Thymus (tissue), 14 donors: ENCODE measurements at places on chromosomes 16 and 17.

GRCh38 chr17:6079155-6079888 lies 9.1 kb downstream of the WSCD1 start:
- DNase-seq, result no peak

- DNase-seq, result no peak
Observed at GRCh38 chr17:16512011-16512410, 20.0 kb upstream of the LRRC75A start.

GRCh38 chr17:79946352-79947231 lies 89.1 kb downstream of the TBC1D16 start:
- no peak for DNase-seq

DNA sequence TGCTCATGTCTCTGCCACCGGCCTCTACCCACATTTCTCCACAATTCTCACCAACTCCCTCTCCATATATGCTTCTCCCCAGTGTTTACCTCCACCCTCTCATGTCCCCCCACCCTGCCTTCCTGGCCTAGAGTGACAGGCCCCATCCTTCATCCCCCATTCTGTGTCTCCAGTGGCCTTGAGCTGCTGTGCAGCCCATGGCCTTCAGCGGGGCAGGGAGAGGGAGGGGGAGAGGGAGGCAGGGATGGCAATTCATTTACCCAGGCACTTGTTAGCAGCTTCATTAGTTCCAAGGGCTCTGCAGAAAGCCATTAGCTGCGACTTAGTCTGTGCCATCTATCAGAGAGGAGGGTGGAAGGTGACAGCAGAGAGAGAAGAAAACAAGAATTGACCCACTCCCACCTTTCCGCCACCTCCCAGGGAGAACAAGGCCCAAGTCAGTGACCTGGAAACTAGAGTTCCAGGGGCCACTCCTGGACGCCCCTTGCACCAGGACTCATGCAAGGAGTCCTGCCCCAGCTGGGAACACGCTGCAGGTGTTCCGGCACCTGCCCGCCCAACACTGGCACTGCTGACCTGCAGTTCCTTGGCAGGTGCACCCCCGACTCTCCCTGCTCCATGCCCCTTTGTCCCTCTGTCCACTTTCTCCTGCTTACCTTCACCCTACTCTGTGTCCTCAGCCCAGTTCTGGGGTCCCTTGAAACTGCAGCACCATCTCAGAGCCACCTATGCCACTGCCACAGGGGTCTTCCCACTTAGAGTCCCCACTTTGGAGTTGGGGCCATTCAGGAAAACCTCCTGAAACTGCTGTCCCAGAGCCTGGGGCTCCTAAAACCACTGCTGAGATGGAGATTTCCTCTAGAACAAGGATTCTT lies 23.5 kb upstream of the PYY start:
- DNase-seq, result no peak

GRCh38 chr16:55030944-55031343 lies 100.3 kb downstream of the IRX5 start:
- DNase-seq, result no peak

DNA sequence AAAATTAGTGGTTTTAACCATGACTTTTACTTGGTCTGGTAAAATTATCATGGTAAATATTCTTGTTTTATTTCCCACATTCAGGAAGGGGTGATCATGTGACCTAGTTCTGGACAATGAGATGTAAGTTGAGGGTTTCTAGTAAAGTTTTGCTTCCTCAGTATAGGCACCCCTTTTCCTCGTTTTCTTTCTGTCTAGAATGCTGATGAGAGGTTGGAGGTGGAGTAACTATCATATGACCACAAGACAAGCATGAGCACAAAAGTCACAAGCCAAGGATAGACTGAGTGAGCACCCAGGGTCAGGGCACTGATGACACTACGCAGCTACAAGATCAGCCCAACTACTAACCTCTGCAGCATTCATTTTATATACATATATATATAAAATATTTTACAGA lies 53.9 kb downstream of the MYO1D start:
- DNase-seq, result no peak

GRCh38 chr16:79369796-79370195 lies 230.7 kb downstream of the MAF start:
- DNase-seq, result no peak

- no peak for DNase-seq
Observed at GRCh38 chr16:61814726-61815347, 221.4 kb downstream of the CDH8 start.

- peak; percentile 24 for DNase-seq
Observed at GRCh38 chr17:65797809-65798208, 236.4 kb upstream of the AXIN2 start.

- DNase-seq, result no peak
Observed at GRCh38 chr16:1450218-1450617, 5.9 kb upstream of the CCDC154 start.

DNA sequence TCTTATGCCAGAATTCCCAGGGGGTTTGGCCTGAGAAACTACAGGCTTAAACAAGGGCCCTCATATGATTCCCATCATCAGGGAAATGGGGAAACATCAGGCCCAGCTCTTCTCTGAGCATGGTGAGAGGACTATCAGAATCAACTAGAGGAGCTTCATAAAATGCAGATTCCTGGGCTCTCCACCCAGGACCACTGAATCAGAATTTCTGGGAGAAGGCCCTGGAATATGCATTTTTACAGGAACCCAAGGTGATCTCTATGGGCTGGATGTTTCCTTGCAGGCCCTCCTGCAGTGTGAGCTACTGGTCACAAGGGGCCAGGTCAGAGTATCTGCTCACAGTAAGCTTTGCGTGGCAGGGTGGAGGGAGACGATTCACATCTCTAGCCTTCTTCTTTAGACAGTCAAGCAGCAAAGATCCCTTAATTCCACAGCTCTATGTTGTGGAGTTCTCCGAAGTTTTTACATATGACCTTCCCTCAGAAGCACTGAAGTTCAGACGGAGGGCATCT lies 38.8 kb upstream of the HOXB13 start:
- DNase-seq, result no peak

DNA sequence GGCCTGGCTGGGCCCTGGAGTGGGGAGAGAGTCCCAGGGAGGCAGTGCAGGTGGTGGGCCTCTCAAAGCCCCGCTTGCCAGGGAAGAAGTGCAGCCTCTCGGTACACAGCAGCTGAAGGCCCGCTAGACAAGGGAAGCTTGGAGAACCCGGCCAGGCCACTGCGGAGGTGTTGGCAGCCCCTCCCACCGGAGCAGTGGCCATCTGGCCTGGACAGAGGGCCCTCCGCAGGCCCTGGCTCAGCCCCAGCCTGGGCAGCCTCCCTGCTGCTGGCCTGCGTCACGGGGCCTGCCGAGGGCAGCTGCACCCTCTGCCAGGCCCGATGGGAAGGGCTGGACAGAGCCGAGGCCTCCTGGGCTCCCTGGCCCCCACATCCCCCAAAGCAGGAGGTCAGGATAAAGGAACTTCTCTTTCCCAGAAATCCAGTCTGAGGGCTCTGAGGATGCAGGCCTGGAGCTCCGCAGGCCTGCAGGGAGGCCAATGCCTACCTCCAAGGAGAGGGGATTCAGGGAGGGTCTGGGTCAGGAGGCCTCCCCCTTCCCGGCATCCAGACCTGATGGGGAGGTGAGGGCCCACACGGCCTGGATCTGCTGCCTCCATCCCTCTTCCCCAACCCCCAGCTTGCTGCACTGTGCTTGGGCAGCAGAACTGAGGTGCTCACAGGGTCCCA lies 4.3 kb downstream of the SPPL2C start:
- no peak for DNase-seq

- no peak for DNase-seq
Observed at GRCh38 chr17:10837921-10838320, at the start of gene PIRT. Gene PIRT, minus strand, starts transcription at chr17:10838087. Its CDS starts 12,442 bp downstream, at chr17:10825645.

- no peak for DNase-seq
Observed at GRCh38 chr16:76565542-76565941, 288.3 kb downstream of the CNTNAP4 start.

GRCh38 chr16:71426880-71427615 lies 14.8 kb downstream of the TLE7 start:
- no peak for DNase-seq

GRCh38 chr16:72785171-72785570 lies 262.8 kb downstream of the ZFHX3 start:
- no peak for DNase-seq

GRCh38 chr17:51685287-51685909 lies 425.1 kb downstream of the UTP18 start:
- DNase-seq, result no peak

DNA sequence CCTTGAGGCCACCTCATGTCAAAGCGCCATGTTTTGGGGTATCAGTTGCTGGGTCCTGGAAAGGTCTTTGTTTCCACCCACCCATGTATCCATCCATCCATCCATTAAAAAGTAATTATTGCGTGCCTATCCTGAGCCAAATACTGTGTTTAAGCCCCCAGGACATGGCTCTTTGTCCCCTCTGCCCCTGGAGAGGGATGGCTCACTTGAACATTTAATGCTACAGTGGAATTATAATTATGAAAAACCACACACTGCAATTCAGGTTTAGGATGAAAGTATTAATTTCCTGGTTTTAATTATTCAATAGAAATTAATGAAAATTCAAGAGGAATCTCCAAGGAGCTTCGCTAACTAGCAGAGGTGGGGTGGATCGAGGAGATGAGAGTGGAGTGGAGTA lies 97.8 kb downstream of the MGAT5B start:
- no peak for DNase-seq

DNA sequence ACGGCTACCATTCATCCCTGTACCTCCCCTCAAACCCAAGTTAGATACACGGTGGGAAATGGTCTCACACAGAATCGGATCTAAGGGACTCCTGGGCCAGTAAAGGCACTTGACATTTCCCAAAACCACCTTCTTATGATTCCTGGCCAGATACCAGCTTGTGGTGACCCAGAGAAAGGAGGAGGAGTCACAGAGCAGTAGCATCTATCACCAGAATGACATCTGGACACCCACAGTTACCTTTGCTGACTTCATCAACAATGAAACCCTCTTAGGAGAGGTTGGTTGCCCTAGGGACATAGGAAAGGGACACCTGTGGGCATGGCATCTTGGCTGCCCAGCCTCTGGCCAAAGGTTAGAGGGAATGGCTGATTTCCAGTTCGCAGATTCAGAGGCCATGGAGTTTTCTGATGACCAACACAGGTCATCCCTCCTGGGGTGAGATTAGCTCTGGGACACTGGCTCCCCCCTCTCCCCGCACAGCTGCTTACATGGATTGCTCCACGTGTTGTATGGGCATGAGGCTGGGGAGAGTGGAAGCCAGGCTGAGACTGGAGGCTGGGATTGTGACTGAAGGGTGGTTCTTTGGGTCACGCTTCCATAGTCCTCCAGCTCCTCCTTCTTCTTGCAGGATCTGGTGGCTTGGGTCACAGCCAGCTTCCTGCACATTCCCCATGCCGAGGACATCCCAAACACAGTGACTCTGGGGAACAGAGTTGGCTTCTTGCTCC lies 1.4 kb upstream of the AOC3 start:
- DNase-seq, result no peak

GRCh38 chr17:40598619-40599467 lies 33.6 kb upstream of the CCR7 start:
- no peak for DNase-seq

GRCh38 chr17:57113011-57113410 lies 28.0 kb downstream of the AKAP1 start:
- no peak for DNase-seq

GRCh38 chr17:65035704-65036103 lies 20.8 kb downstream of the GNA13 start:
- no peak for DNase-seq

GRCh38 chr17:2378905-2379304 lies 22.0 kb downstream of the MNT start:
- DNase-seq, result no peak

DNA sequence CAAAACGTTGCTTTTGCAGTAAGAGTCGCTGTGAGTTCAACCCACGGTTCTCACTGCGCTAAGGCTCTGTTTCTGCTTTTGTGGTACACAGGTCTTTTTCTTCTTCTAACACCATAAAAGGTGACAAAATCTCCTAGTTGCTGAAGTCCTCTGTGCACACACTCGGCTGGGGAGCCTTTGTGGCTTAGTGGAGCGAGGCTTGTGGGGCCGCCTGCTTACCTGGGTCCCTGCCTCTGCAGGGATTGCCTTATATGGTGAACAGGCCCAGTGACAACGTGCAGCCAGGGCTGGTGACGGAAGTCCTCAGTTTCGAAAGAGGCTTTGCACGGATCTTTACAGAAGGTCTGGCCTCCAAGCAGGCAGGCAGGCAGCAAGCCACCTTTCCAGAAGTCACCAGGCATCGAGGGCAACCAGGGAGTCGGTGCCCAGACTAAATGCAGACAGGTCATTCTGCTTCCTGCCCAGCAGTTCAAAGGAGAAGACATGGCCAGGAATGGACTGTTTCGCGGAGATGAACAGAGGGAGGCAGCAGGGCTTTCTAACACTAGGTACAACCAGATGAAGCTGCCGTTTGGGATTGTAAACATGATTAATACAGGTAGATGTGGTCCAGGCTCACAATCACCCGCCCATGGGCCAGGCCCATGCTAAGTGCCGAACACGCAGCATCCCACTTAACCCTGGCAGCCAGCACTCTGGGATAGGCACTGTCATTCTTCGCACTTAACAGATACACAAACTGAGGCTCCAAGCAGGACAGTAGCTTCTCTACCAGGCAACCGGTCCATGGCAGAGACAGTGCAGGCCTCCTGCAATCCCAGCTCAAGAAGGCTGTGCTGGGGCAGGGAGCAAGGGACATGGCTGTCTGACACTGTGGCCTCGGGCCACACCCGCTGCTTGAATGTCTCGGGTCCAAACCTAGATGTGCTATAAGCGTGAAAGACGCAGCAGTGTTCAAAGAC lies 10.7 kb upstream of the MEAK7 start:
- peak; percentile 90 for DNase-seq

GRCh38 chr17:56047331-56047730 lies 105.9 kb upstream of the ANKFN1 start:
- no peak for DNase-seq

GRCh38 chr16:73764321-73764720 lies 532.3 kb upstream of the PSMD7 start:
- no peak for DNase-seq

GRCh38 chr16:19132255-19132654 lies 18.5 kb downstream of the ITPRIPL2 start:
- no peak for DNase-seq
